DMS 273 treated with DMSO at 0.1 percent for 48 hours (cell line): ENCODE measurements at places on chromosomes 1 and 21.

DNA sequence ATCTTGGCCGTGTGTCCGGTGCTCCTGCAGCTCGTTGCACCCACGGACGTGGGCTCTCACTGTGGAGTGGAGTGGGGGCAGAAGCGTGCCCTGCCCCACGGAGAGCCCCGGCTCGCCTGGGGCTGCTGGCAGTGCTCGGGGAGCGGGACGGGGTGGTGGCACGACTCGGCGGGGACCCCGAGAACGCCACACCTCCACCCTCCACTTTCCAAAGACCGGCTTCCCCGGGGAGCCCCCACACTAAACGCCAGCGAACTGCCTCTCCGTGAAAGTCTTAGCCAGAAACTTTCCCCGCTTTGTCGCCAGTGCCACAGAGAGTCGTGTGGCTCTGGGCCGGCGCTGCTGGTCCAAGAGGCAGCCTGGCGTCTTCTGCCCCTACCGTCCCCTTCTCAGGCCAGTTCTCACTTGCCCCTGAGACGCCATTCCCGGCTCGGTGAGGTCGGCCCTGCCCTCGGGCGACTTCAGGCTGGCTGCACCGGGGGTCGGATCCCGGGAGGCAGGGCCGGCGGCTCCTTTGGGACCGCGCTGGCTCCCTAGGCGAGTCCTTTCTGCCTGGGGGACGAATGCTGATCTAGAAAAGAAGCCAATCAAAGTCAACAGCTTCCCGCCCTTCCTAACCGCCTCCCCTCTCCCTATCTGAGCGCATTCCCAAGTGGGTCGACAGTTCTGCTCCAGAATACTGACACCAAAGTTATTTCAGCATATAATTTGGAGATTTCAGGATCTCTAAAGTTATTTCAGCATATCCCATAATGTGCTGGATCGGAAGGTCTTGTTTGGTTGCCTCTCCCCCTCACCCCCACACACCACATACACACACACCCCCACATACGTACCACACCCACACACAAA is 2.6 kb upstream of the SAMD13 start:
- peak; percentile 47 for DNase-seq

GRCh38 chr1:98651116-98651632 is 10.3 kb upstream of the SNX7 start:
- DNase-seq: no peak

GRCh38 chr1:208207388-208208131 is 36.6 kb downstream of the PLXNA2 start:
- no peak for DNase-seq

- DNase-seq: no peak
Measured at GRCh38 chr1:72178266-72178665, 104.1 kb downstream of the NEGR1 start.

DNA sequence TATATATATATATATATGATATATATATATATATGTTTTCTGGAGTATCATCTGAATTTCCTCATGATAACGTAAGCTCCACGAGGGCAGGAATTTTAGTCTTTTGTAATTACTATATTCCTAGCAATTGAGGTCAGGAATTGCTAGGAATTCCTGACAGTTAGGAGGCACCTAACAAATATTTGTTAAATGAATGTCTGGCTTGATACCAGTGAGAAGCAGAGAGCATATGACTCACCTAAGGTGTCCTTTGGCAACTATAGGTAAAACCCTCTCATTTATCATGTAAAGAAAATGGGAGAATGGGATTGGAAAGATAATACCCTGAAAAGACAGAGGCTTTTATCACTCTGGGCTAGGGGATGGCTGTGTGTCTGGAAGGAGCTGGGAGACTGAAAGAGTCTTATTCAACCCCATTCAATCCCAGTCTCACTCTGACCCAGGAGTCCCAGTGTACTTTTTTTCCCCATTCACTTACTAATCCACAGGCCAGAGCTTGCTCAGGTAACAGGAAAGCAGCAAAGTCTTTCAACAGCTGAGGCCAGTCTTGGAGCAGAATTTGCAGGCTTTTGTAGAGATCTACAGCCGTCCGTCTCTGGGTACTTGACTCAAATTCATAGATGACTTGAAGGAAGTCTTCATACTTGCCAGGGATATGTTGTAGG is 71.2 kb downstream of the DAP3 start:
- DNase-seq: no peak

GRCh38 chr1:214532070-214532469 is 19.3 kb downstream of the PTPN14 start:
- no peak for DNase-seq

GRCh38 chr1:98322086-98322485 is 339.4 kb upstream of the SNX7 start:
- DNase-seq: no peak

- DNase-seq: no peak
Measured at GRCh38 chr1:185480545-185480944, 163.5 kb upstream of the IVNS1ABP start.

DNA sequence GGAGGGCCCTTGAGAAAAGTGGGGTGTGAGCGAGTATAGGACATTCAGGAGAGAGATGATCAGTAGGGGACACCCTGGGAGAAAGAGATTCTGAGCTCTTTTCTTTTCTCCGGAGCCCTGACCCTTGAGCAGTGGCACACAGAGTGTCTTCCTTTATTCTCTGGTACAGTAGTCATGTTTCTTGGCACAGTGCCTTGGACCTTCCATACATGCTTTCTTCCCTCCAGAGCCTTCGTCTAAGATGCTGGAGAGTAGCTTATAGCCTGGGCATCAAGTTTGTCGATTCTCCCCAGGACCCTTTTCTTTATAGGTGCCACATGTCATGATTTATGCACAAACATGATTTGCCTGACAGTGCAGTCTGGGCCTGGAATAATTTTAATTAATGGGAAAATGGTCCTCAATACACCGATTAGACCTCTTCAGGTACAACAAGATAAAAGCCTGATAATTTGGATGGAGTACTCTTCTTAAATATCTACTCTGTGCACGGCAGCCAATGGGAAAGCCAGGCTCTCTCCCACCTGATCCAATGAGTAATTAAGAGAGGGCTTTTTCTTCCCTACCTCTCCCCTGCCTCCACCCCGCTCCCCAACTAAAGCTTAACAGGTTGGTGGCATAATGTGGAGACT is at the start of gene TBX19:
TSS of gene TBX19 (plus strand) at position 582 of the 632 bp plus-strand sequence. CDS start 214 bp downstream, outside the sequence.
- no peak for DNase-seq

GRCh38 chr21:38307771-38308531 is 51.2 kb downstream of the KCNJ15 start:
- DNase-seq: no peak

DNA sequence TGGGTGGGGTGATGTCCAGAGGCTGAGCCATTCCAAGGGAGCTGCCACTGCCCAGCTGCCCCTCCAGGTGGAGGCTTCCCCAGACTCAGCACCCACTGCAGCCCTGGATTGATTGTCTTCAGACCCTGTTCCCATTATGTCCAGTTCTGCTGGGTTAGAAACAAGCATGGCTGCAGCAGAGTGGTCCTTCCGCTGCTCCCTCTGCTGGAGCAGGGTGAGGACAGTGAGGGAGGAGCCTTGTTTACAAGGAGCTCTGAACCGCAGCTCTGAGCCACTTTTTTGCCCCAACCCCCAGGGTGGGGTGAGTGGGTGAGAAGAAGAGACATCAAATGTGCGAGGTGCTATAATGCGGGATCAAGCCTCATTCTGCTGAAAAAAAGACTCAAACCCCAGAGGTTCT is 2.3 kb downstream of the TNNT2 start:
- DNase-seq: no peak

GRCh38 chr1:80250573-80251168 is 1244.1 kb upstream of the ADGRL4 start:
- no peak for DNase-seq

- no peak for DNase-seq
Measured at GRCh38 chr1:40986328-40986783, 6.9 kb downstream of the CTPS1 start.

DNA sequence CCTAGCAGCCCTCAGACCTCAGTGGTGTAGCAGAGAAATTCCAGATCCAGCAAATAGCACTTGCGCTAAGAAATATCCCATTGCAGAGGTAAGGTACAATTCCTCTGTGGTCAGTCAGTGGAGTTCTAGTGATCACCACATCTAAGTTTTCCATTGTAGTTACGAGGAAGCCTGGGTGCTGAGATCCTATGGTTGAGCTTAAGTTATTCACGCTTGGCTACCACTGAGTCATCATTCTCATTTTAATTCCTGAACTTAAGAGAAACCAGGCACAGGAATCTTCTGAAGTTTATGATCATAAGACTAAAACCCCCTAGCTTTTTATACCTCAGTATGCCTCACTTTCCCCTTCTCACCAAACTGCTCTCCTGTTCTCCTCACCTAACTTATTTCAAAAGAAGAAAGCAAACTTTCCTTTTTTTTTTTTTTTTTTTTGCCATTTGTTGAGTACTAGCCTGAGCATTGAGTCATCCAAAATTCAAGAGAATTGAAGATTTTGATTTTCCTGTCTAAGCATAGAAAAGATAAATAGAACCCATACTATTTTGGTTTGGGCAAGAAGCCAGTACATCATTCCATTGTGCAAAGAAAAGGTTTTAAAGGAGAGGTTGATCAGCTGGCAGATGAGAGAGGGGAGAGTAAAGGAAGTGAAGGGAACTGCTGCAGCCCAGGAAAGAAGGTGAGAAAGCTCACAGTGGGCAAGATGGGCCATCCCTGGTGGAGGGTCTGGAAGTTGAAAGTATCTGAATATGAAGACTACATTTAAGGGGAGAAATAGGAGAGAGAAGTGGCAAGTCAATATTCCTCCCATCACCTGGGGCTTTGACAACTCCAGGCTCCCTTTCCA is 39.9 kb downstream of the SERBP1 start:
- no peak for DNase-seq

- DNase-seq: peak; percentile 67
Measured at GRCh38 chr1:232553050-232553754, 76.7 kb downstream of the SIPA1L2 start.

DNA sequence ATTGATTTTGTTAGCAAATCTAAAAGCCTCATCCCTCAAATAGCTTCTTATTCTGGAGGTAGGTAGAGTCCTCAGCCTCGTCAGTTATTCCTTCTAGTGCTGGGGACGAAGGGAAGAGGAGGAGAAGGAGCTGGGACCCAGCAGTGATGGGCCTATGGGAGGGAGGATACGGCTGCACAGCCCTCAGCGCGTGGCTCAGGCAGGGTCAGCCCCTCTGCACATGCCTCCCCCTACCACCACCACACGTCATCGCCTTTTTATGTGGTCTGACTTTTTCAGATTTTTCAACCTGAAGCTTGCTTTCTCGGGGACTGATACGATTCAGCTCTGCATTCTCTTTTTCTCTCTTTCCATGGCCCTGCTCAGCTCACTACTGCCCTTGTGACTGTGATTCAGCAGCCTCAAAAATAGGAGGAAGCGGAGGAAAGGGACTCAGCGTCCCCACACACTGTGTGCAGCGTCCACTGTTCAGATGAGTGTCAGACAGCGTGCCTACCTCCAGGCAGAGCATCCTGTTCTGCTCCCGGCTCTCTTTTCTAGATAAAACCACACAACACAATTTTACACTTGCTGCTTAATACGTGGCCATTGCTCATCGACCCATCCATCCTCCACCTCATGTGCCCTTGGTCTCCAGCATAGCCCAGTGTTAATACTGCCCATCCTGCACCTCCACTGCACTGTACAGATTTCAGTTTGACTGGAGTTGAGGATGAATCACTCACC is 827 bp downstream of the OR2B11 start:
- no peak for DNase-seq

GRCh38 chr1:81327103-81327710 is 473.5 kb upstream of the ADGRL2 start:
- DNase-seq: no peak

DNA sequence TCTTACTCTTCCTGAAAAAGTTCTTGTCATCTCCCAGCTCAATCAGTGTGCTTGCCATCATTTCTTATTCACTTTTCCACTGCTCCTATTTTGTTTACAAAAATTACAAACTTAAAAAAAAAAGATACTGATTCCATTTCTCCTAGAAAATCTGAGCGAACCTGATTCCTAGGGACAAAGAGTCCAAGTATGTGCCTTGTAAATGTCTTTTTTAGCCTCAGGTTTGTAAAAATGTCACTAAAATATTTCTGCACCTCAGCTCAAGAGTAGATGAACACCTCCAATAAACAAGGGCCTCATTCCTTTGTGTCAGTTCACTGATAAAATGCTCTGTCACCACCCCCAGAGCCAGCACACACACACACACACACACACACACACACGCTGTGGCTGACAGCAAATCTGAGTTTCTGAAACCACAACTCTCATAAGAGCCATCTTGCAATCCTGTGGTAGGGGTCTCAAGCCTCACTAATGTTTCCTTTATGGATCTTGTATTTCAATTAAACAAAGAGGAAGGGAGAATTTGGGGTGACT is 299.2 kb downstream of the PBX1 start:
- DNase-seq: no peak

DNA sequence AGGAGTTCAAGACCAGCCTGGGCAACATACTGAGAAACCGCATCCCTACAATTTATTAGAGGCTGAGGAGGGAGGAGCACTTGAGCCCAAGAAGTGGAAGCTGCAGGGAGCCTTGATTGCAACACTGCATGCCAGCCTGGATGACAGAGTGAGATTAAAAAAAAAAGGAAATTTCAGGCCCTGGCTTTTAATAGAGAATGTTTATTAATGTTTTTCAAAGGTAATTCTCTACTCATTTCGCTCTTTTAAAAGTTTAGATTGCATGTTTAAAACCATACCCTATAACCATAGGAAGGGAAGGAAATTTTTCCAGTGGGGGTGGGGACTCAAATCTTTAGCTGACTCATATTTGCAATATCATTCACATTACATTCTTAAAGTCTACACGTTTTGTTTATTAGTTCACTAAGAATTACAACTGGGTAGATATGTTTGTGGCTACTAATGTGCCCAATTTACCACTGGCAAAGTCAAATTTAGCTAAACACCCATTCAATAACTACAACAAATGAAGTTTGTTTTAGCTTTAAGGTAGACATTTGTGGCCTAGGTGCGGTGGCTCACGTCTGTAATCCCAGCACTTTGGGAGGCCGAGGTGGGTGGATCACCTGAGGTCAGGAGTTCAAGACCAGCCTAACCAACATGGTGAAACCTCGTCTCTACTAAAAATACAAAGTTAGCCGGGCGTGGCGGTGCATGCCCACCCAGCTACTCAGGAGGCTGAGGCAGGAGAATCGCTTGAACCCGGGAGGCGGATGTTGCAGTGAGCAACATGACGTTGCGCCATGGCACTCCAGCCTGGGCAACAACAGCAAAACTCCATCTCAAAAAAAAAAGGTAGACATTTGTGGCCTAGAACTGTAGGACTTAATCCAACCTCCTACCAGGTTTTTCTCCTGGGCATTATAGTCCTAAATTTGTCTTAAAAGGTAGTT is 5.0 kb downstream of the KDM5B start:
- DNase-seq: no peak
